ENCODE measurements at places on chromosomes 6 and 20. TPM values are rescaled to one million over a fixed set of nuclear protein-coding genes. Genes with fewer than 3 reads are reported as not detected.

Gene RPS10
- total RNA-seq = 1,752 TPM

Gene APOM
- 15.8 TPM for total RNA-seq

Gene EYA4
- not detected for total RNA-seq

Gene SYNDIG1
- not detected for total RNA-seq

DNA sequence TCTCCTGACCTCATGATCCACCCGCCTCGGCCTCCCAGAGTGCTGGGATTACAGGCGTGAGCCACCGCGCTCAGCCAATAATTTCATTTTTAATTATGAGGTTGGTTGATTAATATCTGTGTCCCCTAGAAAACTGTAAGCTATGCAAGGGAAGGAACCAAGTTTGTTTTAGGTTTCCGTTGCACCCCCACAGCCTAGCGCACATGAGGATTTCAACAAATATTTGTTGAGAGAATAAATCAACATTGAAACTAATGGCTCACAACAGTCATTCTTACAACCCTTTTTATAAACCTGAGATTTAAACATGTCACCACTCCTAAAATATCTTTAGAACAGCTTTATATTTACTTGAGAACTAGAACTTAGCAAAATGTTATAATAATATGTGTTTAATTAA is 114.0 kb upstream of the CARMIL1 start:
- no peak overlapping the region for H3K27ac ChIP-seq
- no peaks in the 10 kb centered on the region for H3K36me3 ChIP-seq
- H3K4me1 ChIP-seq = no peaks in the 10 kb centered on the region
- DNase-seq = no peak
- H3K27me3 ChIP-seq = no peaks in the 10 kb centered on the region

DNA sequence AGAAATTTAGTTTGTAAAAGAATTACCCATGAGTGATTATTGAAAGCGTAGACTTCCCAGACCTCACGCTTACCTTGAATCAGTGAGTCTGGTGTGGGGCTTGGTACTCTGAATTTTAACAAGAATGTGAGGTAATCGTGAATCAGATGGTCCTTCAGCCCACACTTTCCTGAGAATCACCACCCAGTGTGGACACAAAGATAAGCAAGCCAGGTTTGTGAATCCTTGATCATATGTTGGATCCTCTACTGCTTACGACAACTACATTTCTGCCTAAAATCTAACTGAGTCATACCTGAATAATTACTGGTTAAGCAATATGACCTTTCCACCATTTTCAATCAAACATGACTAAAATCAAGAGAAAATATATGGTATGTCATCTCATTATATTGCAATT is 589.3 kb downstream of the TFAP2A start:
- H3K4me1 ChIP-seq = no peaks in the 10 kb centered on the region
- no peak overlapping the region for H3K27ac ChIP-seq
- H3K27me3 ChIP-seq = peaks cover 2% of the 10 kb centered on the region

- no peak overlapping the region for H3K4me3 ChIP-seq
- H3K27ac ChIP-seq = no peak overlapping the region
Measured at GRCh38 chr20:31642837-31643236, 5.1 kb downstream of the COX4I2 start.

DNA sequence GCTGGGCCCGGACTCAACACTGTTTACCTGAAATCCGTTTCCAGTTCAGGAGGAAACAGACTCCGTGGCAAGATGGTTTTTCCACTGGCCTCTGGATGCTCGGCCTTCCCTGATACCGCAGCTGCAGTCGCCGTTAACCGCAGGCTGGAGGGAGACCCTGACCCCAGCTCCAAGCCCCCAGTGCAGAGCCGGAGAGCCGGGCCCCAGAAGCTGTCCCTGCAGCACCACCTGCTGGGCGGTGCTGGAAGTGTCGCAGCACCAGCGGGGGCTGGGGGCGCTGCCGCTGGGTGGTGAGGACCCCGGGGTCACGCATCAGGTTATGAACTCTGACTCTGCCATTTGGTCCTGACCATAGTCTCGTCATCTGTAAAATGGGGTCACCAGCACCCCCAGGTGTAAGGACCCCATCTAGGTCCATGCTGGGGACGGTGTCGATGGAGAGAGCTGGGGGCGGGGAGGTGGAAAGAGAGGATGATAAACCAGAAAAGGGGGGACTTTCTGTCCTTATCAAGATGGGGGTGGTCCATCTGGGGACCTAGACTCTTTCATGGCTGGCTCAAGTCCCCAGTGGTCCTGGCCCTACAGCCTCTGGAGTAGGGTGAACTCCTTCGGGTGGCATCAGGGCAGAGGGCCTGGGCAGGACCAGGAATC is 20.8 kb upstream of the CHRNA4 start:
- no peak overlapping the region for H3K4me3 ChIP-seq
- DNase-seq = no peak
- no peak overlapping the region for H3K27ac ChIP-seq
- no peaks in the 10 kb centered on the region for H3K4me1 ChIP-seq
- H3K36me3 ChIP-seq = no peaks in the 10 kb centered on the region
- no peaks in the 10 kb centered on the region for H3K27me3 ChIP-seq

DNA sequence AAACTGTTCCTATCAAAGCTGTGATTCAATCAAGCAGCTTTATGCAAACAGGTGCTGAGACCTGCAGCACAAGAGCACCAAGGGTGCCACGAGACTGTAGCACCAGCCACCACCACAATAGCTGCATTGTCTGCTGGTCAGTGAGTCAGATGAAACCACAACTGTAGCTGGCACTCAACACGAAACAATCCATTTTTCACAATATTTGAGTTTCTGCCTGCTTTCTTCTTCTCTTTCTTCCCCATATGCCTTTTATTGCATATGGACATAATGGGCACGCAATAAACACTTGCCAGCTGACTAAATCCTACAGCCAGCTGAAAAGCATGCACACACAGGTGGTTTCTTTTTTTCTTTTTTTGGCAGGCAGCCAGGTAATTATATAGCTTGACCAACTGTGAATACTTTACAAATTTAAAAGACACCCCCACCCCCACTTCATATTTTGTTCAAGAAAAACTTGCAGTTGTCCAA is 16.6 kb downstream of the SLC2A12 start:
- no peaks in the 10 kb centered on the region for H3K4me1 ChIP-seq
- no peak overlapping the region for H3K27ac ChIP-seq
- no peak overlapping the region for H3K4me3 ChIP-seq

DNA sequence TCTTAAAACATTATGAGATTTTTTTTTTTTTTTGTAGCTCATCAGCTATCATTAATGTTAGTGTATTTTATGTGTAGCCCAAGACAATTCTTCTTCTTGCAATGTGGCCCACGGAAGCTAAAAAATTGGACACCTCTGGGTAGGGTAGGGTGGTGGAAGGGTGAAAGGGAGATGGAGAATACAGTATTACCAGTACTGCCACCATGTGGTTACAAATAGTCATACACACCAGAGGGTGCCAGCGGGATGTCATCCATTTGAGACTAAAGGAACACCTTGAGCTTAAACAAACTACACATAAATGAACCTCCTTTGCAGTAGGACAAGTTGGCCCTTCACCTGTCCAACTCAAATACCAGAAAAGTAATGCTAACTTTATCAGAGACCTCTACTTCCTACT is 601.9 kb downstream of the HTR1B start:
- no peaks in the 10 kb centered on the region for H3K4me1 ChIP-seq
- peak; percentile 46 for DNase-seq
- no peak overlapping the region for H3K27ac ChIP-seq
- H3K4me3 ChIP-seq = no peak overlapping the region
- no peaks in the 10 kb centered on the region for H3K36me3 ChIP-seq

DNA sequence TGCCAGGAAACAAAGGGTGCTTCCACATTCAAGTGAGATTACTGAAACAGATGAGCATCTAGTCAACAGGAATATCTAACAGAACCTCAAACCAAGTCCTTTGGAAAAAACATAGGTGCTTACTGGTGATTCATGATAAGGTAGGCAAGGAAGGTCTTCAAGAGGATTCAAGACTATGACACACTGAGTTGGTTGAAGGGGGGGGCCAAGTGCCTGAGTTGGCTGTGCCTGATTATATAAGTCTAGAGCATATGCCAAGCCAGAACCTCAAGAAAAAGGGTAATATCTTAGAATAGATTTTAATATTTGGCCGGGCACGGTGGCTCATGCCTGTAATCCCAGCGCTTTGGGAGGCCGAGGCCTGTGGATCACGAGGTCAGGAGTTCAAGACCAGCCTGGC is 63.7 kb downstream of the LYRM4 start:
- H3K36me3 ChIP-seq = no peaks in the 10 kb centered on the region
- no peak overlapping the region for H3K27ac ChIP-seq
- H3K4me1 ChIP-seq = no peaks in the 10 kb centered on the region

All from Caco-2 (cell line).